ENCODE measurements at places on chromosomes 1 and 21. TPM values are rescaled to one million over a fixed set of nuclear protein-coding genes. Genes with fewer than 3 reads are reported as not detected.

Gene KCNK2
- total RNA-seq: not detected

Gene TFF2
- total RNA-seq: not detected

Gene LIN28A
- not detected for total RNA-seq

Gene CRABP2
- 0.89 TPM for total RNA-seq

Gene CD1B
- not detected for total RNA-seq

Gene MAP1LC3C
- total RNA-seq: not detected

Gene GNG4
- total RNA-seq: 0.52 TPM

Gene S100A2
- not detected for total RNA-seq

Gene COL16A1
- not detected for total RNA-seq

Gene CHI3L2
- 6.8 TPM for total RNA-seq

DNA sequence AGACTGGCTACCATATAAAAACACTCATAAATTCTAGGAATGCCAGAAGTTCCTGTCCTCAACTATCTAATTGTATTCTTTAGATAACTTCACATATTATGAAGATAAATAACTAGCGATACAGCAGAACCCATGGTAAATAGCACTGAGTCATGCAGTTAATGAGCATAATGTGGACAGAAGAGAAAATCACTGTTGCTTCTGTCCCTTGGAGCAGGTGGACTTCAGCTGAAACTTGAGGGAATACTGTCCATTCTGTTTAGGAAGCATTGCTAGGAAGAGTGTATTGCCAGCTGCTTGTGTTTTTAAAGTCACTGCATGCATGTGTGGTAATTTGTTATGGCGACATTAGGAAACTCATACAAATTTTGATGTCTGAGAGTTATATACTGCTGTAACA lies 854.4 kb downstream of the LTN1 start:
- no peaks in the 10 kb centered on the region for H3K27me3 ChIP-seq
- DNase-seq: no peak
- no peak overlapping the region for H3K27ac ChIP-seq
- no peaks in the 10 kb centered on the region for H3K4me1 ChIP-seq
- H3K36me3 ChIP-seq: no peaks in the 10 kb centered on the region

DNA sequence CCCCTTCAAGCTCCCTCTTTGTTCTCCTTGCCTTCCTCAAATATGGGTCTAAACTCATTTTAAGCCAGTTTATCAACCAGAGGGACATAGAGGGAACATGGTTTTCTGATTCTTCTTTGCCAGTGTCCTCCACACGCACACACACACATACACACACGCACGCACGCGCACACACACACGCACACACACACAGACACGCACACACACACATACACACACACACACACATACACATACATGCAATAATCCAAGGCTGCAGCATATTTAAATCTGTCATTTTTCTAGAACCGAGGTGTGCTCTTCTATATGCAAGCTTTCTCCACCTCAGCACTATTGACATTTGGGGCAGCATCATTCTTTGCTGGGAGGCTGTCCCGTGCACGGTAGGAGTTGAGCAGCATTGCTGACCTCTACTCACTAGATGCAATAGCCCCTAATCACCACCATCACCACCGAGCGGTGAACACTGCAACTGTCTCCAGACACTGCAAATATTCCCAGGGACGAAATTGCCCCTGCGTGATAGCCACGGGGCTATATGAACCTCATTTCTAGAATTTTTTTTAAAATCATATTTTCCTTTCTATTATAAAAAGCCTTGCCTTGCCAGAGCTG lies 8.0 kb downstream of the TNFRSF9 start:
- H3K27me3 ChIP-seq: no peaks in the 10 kb centered on the region
- H3K4me1 ChIP-seq: peaks cover 12% of the 10 kb centered on the region
- no peak overlapping the region for H3K27ac ChIP-seq
- no peak overlapping the region for H3K4me3 ChIP-seq
- DNase-seq: no peak

DNA sequence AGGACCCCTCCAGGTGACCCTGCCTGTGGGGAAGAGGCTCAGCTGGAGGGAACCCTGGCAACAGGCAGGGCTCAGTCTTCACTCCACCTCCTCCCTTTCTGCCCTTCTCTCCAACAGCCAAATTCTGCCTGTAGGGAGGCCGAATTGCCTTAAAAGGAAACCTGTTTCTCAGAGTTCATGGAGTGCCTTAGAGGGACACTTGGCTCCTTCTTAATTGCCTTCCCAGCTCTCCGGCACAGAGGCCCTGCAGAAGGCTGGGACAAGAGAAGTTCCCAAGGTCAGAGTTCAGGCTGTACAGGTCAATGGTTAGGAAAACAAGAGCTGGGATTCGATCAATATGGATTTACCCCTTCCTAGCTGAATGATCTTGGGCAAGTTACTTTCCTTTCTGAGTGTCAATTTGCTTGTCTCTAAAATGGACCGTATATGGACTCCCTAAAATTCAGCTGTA lies 6.2 kb downstream of the CSRP1 start:
- peaks cover 5% of the 10 kb centered on the region for H3K4me1 ChIP-seq
- no peak for DNase-seq
- H3K27me3 ChIP-seq: no peaks in the 10 kb centered on the region
- no peaks in the 10 kb centered on the region for H3K36me3 ChIP-seq

GRCh38 chr1:86915737-86916235 lies 1.4 kb downstream of the HS2ST1 start:
- H3K27ac ChIP-seq: peak overlapping the region; percentile 80
- no peak for DNase-seq
- peaks cover 31% of the 10 kb centered on the region for H3K4me1 ChIP-seq
- no peaks in the 10 kb centered on the region for H3K27me3 ChIP-seq
- H3K4me3 ChIP-seq: peak overlapping the region; percentile 93
- peaks cover 4% of the 10 kb centered on the region for H3K36me3 ChIP-seq

GRCh38 chr1:84377480-84378095 lies 20.7 kb upstream of the DNASE2B start:
- DNase-seq: no peak
- no peak overlapping the region for H3K4me3 ChIP-seq
- no peak overlapping the region for H3K27ac ChIP-seq

DNA sequence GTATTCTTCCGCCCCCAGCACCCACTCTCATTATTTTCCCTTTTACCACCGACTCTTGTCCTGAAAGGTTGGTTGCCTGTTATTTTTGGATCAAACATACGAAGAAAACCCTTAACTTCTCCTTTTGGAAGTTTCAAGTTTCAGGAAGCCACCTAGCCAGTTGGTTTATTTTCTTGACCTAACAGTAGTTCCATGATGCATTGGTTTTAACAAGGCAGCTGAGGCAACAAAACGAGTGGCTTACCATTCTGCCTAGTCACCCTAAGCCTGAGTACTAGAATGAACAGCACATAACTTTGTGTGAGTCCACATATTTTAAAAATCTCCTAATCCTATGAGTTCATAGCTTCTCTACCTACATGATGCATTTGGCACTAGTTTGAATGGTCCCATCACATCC lies 28.9 kb downstream of the OLFM3 start:
- H3K27me3 ChIP-seq: no peaks in the 10 kb centered on the region
- H3K36me3 ChIP-seq: no peaks in the 10 kb centered on the region
- no peak overlapping the region for H3K4me3 ChIP-seq
- H3K4me1 ChIP-seq: no peaks in the 10 kb centered on the region
- H3K27ac ChIP-seq: no peak overlapping the region

DNA sequence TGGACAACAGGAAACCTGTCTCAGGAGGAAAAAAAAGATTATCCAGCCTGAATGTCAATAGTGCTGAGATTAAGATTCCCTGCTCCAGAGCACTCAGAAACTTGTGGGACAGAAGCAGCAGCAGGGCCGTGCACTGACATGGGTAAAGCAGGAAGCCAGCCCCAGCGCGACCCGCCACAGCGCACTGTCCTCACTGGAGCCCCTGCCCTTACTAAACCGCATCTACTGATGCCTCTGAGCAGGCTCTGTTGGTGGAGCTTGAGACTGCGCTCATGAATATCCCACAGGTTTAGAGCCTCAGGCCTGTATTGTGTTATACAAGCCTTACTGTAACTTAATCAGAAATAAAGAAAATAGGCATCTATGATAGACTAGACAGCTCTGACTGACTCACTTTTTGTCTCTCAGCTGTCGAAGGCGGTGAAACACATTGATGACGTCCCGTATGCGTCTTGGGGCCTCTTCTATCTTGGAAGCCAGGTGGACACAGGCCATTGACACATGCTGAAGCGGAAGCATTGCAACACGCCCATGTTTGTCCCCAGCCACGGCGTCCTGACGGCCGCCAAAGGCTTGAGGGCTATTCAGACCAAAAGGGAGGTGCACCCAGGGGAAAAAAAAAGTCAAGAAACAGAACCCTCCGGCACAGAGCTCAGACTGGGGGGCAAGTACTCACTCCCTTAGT lies 1.2 kb downstream of the CCNL2 start:
- H3K4me1 ChIP-seq: peaks cover 29% of the 10 kb centered on the region
- H3K27me3 ChIP-seq: no peaks in the 10 kb centered on the region
- H3K4me3 ChIP-seq: peak overlapping the region; percentile 89
- H3K27ac ChIP-seq: peak overlapping the region; percentile 85

DNA sequence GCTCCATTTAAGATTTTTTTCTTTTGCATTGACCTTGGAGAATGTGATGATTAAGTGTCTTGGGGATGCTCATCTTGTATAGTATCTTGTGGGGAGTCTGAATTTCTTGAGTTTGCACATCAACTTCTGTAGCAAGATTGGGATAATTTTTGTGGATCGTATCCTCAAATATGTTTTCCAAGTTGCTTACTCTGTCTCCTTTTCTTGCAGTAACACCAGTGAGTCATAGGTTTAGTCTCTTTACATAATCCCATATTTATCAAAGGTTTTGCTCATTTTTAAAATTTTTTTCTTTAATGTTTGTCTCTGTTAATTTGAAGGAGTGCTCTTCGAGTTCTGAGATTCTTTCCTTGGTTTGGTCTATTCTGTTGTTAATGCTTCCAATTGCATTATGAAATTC lies 41.7 kb upstream of the ANGPTL1 start:
- peaks cover 32% of the 10 kb centered on the region for H3K36me3 ChIP-seq
- peaks cover 9% of the 10 kb centered on the region for H3K4me1 ChIP-seq
- no peak for DNase-seq
- no peak overlapping the region for H3K27ac ChIP-seq
- no peak overlapping the region for H3K4me3 ChIP-seq

DNA sequence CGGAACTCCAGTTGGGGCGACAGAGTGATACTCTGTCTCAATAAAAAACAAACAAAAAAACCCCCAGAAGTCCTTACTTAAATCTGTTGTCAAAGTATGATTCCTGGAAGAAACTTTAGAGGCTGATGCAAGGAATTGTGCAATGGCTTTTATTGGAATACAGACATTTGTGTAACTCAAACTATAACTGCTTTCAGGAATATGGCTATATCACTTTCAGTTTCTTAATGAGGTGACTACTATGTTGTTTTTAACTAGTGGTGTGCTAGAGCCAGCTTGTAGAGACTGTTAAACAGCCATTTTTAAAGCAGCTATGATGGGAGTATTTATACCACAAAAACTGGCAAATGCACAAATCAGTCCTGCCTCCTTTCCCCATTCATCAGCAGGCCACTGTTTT lies 22.7 kb upstream of the DNAJC28 start:
- no peak for DNase-seq
- H3K36me3 ChIP-seq: peaks cover 7% of the 10 kb centered on the region
- no peak overlapping the region for H3K27ac ChIP-seq
- H3K27me3 ChIP-seq: no peaks in the 10 kb centered on the region
- no peaks in the 10 kb centered on the region for H3K4me1 ChIP-seq

DNA sequence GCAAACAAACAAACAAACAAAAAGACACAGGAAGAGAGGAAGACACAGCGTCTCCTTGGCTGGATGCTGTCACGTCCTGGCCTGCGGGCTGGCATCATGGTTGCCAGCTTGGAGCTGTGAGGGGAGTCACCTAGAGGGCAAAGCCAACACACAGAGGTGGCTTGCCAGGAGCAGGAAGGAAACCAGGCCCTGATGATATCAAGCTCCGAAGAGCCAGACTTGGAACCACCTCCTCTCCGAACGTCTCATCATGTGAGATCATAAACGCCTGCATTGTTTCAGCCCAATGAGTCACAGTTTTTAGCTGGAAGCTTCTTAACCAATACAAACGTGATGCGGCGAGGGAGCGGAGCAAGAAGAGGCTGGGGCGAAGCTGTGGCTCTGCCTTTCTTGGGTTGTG lies 8.7 kb downstream of the PLA2G2D start:
- H3K4me3 ChIP-seq: no peak overlapping the region
- no peak for DNase-seq
- H3K27ac ChIP-seq: no peak overlapping the region
- no peaks in the 10 kb centered on the region for H3K36me3 ChIP-seq

GRCh38 chr21:18252680-18253079 lies 8.0 kb downstream of the CHODL start:
- no peaks in the 10 kb centered on the region for H3K4me1 ChIP-seq
- H3K27me3 ChIP-seq: no peaks in the 10 kb centered on the region
- H3K27ac ChIP-seq: no peak overlapping the region
- DNase-seq: no peak
- H3K4me3 ChIP-seq: no peak overlapping the region
- no peaks in the 10 kb centered on the region for H3K36me3 ChIP-seq

GRCh38 chr1:17923666-17924065 lies 168.5 kb downstream of the ACTL8 start:
- peaks cover 9% of the 10 kb centered on the region for H3K27me3 ChIP-seq
- no peak for DNase-seq
- no peak overlapping the region for H3K27ac ChIP-seq
- no peaks in the 10 kb centered on the region for H3K4me1 ChIP-seq

DNA sequence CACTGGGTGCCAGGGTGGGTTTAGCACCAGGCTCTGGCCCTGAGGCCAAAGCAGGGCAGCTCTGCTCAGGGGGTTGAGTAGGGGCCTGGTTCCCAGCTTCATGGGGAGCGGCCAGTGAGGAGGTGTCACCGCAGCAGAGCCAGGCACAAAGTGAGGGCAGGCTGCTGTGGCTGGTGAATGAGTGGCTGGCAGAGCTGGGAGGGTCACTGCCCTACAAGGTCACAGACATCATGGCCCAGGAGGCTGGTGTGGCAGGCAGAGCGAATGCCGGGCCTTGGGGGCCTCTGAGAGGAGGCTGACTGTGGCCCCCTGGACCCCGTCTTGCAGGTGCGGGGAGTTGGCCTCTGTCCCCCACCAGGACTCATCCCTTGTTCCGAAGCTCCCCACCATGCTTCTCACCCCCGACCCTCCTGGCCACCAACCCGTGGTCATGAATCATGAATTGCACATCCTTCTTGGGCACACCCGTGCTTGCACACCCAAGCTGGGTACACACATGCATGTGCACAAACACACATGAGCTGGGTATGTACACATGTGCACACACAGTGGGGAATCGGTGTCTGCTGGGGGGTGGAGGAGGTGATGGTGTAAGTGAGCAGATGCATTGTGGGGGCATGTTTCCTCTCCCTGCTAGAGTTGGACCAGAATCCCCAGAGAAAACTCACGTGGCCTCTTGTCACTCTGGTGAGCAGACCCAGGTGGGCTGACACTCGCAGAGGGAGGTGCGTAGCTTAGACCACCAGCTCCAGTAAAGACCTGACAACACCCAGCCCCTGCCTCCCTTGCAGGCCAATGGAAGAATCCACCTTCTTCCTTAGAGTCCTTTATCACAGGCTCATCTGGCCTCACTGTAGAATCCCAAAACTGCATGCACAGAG lies 4.8 kb upstream of the GNB1 start:
- no peaks in the 10 kb centered on the region for H3K27me3 ChIP-seq
- peak; percentile 64 for DNase-seq
- H3K27ac ChIP-seq: no peak overlapping the region
- H3K4me1 ChIP-seq: peaks cover 35% of the 10 kb centered on the region
- no peak overlapping the region for H3K4me3 ChIP-seq
